ENCODE measurements at places on chromosomes 16 and 17.

DNA sequence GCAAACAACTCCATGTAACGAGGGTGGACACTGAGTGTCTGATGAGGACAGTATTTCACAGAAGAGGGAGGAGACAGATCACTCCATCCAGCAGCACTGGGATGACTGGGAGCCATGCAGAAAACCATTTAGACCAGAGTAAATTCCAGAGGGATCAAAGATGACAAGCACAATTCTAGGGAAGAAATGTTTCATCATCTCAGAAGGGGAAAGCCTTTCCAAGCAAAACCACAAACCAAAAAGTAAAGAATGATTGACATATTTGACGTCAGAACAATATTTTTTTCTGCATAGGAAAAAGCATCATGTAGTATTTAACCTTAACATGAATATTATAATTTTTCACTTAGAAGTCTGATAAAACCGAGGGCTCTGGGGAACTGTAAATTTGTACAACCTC is 4.8 kb downstream of the DNASE1 start:
- DNase-seq, result no peak

GRCh38 chr16:19830902-19831560 is 53.6 kb downstream of the GPRC5B start:
- no peak for DNase-seq

DNA sequence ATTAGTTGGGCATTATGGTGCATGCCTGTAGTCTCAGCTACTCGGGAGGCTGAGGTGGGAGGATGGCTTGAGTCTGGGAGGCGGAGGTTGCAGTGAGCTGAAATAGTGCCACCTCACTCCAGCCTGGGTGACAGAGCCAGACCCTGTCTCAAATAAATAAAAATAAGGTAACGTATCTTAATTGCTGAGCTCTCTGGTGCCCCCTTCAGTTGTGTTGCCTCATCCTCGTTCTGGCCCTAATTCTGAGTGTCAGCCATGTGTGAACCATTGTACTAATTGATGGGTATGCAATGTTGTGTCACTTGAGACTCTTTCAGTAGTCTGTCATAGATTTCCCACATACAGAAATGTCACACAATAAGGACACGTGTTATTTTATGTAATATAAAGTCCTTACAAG is 363.1 kb upstream of the RBFOX1 start:
- DNase-seq, result no peak

DNA sequence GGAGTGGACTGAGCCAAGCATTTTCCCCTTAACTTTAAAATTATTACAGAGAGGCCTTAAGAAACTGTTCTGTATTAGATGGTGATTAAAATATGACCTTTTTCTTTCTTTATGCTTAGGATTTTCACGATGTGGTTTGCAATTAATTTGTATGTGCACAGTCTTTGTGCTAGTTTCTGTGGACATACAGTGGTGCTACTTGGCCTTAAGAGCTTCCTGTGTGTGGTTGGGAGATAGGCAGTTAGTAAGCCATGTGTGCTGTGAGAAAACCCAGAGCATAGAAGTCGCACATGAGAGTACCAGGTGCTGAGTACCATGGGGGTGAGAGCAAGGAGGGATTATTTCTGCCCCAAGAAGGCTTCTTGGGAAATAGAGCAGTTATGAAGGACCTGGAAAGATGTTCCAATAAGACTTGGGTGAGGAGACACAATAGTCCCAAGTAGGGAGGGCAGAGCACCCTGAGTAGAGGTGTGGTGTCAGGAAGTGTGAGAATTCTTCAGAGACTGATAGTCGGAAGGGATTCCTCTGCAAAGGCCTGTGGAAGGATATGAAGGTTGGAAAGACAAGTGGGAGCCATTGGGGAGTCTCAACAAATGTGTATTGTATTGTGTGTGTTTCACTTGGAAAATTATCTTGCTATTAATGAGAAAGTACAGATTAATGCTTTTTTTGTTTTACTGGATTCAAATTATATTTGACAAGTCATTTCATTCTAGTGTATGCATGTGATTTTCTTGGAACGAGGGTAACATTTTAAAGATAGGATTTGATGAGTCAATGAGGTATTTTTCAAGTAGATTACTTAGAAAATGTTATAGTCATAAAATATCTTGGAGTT is 239.9 kb downstream of the PRKCA start:
- DNase-seq, result peak; percentile 43

DNA sequence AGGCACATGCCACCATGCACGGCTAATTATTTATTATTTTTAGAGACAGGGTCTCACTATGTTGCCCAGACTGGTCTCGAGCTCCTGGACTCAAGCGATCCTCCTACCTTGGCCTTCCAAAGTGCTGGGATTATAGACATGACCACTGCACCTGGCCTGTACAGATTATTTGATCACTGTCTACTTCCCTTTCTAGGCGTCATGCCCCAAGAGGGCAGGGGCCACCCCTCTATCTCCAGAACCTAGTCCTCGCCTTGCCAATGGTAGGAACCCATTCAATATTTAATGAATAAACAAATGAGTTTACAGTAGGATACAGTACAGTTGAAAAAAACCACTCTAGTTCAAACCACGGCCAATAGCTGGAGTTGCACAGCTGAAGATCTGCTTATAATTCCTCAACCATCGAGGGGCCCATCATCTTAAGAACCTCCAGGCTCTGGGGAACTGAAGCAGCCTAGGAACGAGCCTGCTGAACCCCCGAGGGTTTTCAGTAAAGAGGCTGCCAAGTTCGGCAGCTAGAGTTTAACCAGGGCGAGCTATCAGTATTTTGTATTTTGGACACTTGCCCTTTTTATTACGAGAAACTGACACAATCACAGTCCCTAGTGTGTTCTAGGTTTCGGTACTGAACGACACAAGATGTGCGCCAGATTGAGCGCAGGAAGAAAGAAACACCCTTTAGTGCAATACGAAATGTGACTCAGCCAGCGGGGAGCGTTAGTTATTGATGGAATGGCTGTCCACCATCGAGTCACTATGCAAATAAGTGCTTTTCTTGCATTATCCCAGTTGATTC is 14.6 kb downstream of the ADCY9 start:
- no peak for DNase-seq

GRCh38 chr16:25079637-25080378 is 31.7 kb upstream of the LCMT1 start:
- no peak for DNase-seq

DNA sequence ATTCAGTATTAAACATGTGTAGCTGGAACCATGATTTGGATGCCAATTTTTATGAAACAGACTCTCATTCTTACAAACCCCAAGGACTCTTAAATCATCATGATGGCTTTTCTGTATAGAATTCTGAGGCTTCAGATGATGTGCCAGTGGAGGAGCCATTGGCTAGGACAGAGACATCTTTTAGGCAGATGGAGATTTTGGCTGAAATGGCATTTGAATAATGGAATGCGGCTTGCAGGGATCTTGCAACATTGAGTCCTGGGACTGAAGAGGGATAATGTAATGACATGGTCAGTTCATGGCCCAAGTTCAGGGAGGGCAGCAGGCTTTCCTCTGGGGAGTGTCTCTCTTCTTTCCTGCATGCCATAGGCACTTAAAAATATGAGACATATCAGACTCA is 172.4 kb downstream of the ABCA8 start:
- DNase-seq, result no peak

DNA sequence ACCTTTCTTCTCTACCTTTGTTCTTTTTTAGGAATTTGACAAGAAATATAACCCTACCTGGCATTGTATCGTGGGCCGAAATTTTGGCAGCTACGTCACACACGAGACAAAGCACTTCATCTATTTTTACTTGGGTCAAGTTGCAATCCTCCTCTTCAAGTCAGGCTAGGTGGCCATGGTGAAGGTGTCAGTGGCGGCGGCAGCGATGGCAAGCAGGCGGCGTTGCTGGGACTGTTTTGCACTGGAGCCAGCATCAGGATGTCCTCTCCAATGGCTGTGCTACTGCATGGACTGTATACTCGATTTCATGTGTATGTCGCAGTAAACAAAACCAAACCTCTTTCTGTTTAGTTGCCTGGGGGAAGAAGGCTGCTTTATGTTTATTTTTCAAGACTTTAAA is 5.9 kb downstream of the DYNLL2 start:
- DNase-seq, result no peak

DNA sequence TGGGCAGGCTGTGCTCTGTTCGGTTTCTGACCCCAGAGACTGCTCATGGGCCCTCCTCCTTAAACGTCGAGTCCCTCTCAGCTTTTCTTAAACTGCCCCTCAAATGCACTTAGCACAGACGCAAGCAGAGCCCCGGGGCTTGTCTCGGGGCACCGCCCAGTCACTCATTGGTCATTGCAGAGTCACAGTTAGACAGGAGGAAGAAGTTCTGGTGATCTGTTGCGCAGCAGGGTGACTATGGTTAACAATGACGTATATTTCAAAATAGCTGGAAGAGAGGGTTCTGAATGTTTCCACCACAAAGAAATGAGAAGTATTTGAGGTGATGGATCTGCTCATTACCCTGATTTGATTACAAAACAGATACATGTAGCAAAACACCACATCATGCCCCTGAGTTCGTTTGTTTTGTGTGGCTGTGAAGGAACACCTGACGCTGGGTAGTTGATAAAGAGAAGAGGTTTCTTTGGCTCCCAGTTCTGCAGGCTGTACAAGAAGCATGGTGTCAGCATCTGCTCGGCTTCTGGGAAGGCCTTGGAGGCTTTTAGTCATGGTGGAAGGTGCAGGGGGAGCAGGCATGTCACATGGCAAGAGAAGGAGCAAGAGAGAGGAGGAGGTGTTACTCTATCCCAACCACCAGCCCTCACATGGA is 387.4 kb downstream of the CPPED1 start:
- DNase-seq, result no peak

DNA sequence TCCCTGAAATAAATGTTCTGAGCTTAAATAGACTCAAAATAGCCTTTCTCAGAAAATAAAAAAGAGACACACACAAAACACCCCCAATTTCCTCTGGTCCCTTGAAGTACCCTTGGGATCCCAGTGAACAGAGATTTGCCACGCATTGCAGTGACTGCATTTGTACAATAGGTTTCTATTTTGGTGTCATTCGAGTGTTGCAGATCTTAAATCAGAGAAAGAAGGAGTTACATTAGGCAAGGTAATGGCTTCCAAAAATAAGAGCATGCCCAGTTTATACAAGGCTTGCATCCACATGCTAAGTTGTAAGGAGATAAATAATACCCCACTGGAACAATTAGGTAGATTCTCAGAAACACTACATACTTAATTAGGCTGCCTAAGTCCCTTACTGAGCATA is 2.2 kb downstream of the TOX3 start:
- DNase-seq, result no peak

DNA sequence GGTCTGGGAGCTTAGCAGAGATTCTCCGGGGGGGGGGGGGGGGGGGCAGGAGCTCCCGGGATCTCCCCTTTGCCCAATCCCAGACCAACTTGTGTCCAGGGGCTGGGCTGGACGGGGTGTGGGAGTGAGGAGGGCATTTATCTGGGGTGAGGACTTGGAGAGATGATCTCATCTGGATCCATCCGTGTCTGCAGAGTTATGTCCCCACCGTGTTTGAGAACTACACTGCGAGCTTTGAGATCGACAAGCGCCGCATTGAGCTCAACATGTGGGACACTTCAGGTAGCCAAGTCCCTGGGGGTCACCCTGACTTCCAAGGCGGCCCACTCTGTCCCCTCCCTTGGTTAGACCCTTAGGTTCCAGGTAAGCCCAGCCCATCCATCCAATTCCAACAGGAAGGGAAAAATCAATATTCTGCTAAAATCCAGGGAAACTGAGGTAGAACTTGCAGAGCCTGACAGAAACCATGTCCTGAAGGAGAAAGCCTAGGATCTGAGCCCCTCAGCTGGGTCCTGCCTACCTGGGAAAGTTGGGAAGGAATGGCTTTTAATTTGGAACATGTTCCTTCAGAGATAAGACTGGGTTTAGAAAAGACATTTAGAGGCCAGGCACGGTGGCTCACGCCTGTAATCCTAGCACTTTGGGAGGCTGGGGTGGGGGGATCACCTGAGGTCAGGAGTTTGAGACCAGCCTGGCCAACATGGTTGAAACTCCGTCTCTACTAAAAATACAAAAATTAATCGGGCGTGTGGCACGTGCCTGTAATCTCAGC is 921 bp downstream of the RND2 start:
- DNase-seq, result no peak

GRCh38 chr17:2354311-2354710 is 17.0 kb downstream of the SGSM2 start:
- DNase-seq, result no peak

GRCh38 chr16:20042848-20043247 is 30.8 kb downstream of the GPR139 start:
- DNase-seq, result no peak

GRCh38 chr16:23373436-23374219 is 71.5 kb downstream of the SCNN1B start:
- DNase-seq, result no peak

GRCh38 chr16:58652741-58653140 is 23.1 kb upstream of the CNOT1 start:
- DNase-seq, result no peak

DNA sequence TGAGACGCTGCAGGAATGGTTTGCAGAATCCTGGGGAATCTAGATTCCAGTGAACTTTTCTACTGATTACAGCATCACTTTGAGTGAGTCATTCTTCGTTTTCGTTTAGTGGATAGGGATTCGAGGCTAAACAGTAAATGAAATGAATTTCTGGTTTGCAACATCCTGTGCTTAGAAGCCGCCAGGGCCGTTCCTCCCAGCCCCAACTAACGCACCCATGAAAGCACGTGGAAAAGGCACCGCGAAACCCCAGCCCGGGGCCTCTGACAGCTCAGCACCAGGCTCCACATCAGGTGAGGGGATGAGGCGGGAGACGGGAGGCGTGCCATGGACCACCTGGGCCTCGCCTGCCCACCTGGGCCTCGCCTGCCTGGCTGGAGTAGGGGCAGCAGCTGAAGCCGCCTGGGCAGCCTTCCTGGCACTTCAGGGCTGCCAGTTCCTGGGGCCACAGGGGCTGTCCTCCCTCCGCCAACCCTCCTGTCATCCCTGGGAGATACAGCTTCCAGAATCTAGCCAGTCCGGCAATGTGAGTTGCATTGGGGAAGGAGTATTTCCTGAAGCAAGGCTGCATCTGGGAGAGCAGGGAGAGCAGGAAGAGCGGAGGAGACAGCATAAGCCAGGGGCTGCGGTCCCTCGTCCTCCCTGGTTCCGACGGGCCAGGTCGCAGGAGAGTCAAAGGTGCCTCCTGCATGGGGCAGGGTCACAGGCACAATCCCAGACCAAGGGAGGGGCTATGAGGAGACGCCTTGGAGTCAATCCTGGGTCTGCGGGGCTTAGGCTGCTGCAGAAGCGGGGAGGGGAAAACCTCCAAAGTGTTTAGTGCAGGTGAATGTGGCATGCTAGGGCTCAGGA is 78.4 kb downstream of the RPH3AL start:
- no peak for DNase-seq

Data from germinal center (tissue), 1 donor.